ENCODE measurements at places on chromosomes 16 and 17.

- DNase-seq: no peak
Observed at GRCh38 chr16:59210955-59211541, 476.9 kb upstream of the GOT2 start.

DNA sequence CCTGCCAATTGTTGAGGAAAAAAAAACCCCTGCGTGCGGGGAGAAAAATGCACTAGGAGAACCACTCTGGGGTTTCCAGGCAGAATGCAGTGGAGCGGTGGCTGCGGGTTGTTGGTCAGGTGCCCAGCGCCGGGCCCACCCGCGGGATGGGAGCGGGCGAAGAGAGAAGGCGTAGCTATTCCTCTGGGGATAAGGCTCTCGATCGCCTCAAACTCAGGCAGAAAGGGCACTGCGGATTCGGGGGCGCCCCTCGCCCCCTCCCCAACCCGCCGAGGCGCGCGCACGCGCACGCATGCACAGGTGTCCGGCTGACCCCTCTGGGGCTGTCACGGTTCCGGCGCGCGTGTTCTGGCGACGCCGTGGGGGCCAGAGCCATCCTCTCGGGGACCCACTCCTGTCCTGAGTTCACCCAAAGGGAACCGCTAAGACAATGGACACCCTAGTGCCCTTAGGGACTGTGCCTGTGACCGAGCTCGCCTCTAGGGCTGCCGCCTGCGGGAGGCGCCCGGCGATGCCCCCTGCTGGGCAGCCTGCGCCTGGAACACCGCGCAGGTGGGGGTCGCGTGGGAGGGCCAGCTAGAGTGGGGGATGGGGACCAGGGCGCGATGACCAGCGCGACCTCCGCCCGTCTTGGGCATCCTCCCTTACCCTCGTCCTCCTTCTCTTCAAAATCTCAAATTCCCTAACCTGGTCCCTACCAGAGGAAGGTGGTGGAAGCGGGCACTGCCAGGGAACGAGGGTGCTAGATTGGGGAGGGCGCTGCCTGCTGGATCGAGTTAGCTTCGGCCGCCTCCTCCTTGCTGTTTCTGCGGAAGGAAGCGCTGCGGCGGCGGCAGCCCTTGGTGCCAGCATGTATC lies 14.4 kb upstream of the CBX8 start:
- no peak for DNase-seq

DNA sequence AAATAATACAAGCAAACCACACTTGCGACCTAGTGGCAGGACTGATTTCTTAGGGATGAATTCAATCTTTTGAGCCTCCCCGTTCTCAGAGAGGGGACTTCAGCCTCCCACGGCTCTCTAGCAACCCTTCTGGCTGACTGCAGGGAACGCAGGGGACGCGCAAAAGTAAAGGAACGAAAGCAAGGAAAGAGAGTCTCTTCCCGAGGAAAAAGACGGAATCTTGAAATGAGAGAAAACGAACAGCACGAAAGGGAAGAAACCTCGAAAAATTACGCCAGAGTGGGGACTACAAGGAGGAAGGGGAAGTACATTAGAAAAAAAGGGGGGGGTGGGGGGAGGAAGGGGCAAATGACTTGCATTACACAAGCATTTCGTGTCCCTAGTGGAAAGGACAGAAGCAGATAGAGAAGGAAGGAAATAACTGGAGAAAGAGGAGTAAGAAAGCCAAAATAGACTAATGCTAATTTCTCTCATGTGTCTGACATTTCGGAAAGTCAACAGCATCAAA lies 1.2 kb downstream of the GRB2 start:
- DNase-seq: peak; percentile 53

DNA sequence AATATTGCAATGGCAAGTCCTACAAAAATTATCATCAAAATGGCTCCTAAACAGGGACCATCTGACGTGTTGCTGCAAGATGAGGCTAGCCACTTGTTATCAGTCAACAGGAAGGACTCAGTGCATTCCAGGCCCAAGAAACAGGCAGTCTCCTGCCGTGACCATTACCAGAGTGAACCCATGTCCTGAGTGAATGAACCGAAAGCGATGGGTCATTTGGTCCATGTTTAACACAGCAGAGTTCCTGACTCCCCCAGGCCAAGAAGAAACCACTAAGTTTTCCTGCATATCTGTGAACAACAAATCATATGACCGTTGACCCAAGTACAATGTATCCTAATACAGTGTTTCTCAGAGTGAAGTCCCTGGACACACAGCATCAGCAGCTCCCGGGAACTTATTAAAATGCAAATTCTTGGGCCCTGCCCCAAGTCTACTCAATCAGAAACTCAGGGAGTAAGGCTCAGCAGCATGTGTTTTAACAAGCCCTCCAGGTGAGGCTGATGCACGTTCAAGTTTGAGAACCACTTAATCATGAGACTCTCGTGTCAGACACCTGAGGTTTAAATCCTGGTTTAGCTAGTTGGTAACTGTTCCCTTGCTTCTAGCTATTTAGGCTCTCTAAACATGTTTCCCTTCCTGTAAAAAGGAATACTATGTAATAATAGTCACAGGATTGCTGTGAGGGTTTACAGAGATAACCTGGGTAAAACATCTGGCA lies 429.4 kb upstream of the MAF start:
- DNase-seq: no peak

GRCh38 chr16:10501016-10501607 lies 79.3 kb downstream of the EMP2 start:
- no peak for DNase-seq

DNA sequence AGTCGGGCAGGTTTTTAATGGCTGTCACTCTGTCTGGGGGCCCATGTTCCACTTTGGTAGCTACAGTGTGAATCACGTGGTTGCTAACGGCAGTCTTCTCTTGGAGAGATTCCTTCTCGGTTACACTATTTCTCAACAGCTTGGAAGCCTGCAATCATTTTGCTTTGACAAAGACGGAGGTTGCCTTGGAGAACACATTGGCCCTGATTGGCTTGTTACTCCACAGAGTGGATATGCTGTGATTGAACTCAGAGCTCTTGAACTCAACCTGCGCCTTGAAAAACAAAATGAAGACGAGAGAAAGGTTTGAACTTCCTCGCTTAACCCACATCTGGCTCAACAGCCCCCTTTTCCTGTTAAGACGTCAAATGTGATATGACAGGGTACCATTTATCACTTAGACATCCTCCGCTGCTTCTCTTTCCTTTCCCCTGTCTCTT lies 218.9 kb downstream of the MAF start:
- no peak for DNase-seq

- no peak for DNase-seq
Observed at GRCh38 chr17:74249590-74250270, 24.3 kb upstream of the DNAI2 start.

- no peak for DNase-seq
Observed at GRCh38 chr17:5585836-5586521, 1.7 kb upstream of the NLRP1 start.

All from activated T-cell treated with anti-CD3 and anti-CD28 coated beads, Interleukin-2, amount 50 U/mL, for 24 hours (primary cell).